ENCODE measurements at places on chromosomes 5 and 9.

DNA sequence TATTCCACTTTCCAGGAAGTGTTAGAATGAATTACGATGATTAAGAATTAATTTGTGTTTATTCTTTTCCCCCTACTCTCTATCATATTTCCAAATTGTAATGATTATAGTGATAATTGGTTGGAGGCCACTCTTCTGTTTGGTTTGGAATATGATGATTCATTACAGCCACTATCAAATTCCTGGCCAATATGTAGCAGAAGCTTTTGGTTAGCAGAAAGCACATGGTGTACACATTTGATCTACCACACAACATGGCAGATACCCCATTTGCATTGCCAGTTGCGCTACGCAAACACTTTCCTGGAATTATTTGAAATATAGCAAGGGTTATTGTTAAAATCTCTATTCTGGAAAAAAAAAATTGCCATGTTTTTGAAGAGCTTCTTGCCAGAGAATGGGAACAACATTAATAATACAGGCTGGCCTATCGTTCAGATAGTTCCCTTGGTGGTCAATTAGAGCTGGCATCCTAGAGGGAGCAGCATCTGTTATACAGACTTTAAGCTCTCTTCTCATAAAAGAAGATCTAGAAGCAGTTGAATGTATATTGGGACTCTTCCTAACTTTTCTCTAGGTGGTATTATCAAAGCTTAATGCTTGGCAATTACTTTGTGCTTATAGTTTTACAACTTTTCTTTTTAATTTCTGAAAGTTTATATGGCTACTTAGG, 455.0 kb upstream of the ACTBL2 start:
- DNase-seq: no peak

DNA sequence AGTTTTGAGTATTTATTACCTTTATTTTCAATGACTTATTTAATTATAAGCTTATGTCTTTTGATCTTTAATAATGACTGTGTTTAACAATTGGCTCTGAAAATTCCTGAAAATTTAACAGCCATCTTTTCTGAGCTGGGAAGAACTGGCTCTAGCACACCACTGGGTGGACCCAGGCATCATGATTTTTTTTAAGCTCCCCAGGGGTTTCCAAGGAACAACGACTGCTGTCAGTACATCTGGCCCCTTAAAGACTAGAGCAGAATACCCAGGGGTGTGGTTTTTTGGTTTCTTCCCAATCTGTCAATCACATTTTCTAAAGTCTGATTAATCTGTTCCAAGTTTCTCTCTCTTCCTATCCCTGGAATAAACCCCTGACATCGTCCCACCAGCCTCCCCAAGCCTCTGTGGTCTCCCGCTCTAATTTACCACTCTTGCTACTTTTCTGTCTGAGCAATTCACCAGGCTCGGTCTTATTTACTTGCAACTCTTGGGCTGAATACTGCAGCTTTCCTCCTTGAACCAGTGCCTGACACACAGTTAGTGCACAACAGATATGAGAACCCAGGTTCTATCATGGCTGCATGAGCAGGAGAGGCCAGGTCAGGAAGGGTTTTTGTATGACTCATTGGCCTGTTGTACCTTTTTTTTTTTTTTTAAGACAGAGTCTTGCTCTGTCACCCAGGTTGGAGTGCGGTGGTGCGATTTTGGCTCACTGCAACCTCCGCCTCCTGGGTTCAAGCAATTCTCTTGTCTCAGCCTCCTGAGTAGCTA, 321.9 kb downstream of the ZSWIM6 start:
- DNase-seq: peak; percentile 68

DNA sequence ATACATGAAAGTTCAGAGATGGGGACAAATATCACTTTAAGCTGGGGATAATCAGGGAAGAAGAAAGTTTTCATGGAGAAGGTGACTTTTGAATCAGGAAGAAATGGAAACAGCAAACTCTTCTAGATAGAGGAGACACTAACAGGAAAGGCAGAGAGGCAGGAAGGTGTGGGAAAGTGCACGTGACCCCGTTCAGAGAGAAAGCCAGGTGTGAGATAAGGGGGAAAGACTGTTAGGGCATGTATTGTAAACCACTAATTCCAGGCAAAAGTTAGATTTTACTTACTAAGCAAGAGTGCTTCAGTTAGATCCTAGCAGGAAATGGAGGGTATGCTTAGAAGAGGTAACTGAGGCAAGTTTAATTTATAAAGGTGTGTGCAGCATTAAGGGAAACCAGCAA, 58.5 kb downstream of the PDCD1LG2 start:
- no peak for DNase-seq

DNA sequence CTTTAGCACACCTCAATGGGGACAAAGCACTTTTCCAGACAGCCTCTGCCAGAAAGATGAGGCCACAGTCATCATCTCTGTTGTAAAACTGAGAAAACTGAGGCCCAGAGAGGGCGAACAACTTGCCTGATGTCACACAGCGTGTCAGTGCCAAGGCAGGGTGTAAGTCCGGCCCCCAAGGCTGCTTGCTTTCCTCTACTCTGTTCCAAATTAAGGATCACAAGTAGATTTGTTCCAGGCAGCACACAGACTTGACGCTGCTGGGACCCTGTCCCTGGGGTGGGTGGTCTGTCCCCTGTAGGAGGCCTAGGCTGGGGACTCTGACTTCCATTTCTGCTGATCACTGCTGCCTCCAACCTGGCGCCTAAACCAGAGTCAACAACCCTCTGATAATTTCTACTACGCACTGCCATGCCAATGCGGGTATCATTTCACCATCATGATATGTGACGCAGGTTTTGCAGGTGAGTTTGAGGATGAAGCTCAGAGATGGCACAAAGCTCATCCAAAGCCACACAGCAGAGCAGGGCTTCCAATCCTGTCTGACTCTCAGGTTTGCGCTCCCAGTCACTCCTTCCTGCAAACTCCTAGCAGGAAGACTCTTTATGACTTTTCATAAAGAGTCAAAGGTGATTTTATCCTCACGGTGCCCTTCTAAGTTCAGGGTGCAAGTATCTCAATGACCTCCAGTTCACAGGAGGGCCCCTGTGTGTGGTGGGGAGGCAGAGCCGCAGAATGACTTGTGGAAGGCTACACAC, 13.5 kb upstream of the RALGDS start:
- DNase-seq: no peak

DNA sequence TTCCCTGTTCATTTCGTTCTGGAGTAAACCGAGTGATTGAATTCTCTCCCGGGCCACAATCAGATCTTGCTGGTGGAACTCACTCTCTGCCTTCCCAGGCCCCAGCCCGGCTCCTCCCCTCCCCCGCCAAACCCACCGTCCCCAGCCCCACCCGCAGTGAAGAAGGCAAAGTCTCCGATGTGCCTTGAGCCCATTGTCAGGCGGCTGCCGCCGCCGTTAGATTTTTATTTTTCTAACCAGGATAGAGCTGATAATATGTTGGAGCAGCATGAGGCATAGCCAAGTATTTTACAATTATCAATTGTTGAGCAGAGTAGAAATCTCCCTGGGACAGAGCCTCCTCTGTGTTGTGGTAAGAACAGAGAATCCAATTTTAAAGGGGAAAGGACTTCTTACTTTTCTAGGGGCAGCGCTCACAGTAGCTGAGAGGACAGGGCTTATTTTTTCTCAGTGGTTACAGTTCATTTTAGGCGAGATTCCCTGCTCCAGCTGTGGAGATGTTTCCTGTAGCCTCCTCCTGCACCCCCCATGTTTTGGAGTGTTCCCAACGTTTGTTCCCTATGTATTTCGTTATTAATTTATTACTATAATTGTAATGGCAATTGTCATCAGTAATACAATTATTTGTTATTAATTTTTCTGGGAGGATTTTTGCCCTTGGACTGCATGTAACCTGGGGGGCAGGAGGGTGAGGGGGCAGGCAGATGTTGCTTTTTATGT, 1.3 kb downstream of the PSAT1 start:
- DNase-seq: peak; percentile 5

GRCh38 chr9:92482329-92482728, at the start of gene ASPN:
ASPN (minus strand) TSS chr9:92482506.
- DNase-seq: no peak
